ENCODE measurements at places on chromosomes 3 and 15. TPM values are rescaled to one million over a fixed set of nuclear protein-coding genes. Genes with fewer than 3 reads are reported as not detected.

- H3K4me3 ChIP-seq = no peak overlapping the region
- H3K27me3 ChIP-seq = no peaks in the 10 kb centered on the region
- no peak for DNase-seq
- H3K4me1 ChIP-seq = peaks cover 14% of the 10 kb centered on the region
- H3K36me3 ChIP-seq = peaks cover 31% of the 10 kb centered on the region
- no peak overlapping the region for H3K27ac ChIP-seq
Observed at GRCh38 chr3:66372681-66373350, 128.0 kb downstream of the LRIG1 start.

- no peaks in the 10 kb centered on the region for H3K36me3 ChIP-seq
- H3K4me1 ChIP-seq = no peaks in the 10 kb centered on the region
- no peak for DNase-seq
- no peak overlapping the region for H3K4me3 ChIP-seq
Observed at GRCh38 chr15:83193721-83194120, 13.9 kb downstream of the HDGFL3 start.

- no peaks in the 10 kb centered on the region for H3K27me3 ChIP-seq
- no peak for DNase-seq
- H3K4me1 ChIP-seq = no peaks in the 10 kb centered on the region
- no peaks in the 10 kb centered on the region for H3K36me3 ChIP-seq
- no peak overlapping the region for H3K27ac ChIP-seq
Observed at GRCh38 chr3:155282385-155283091, 10.9 kb downstream of the STRIT1 start.

GNAT1 gene
- total RNA-seq = not detected

GRCh38 chr15:31158858-31159569 lies 57.5 kb upstream of the TRPM1 start:
- no peak overlapping the region for H3K27ac ChIP-seq
- no peak overlapping the region for H3K4me3 ChIP-seq
- H3K36me3 ChIP-seq = no peaks in the 10 kb centered on the region
- H3K27me3 ChIP-seq = no peaks in the 10 kb centered on the region
- no peaks in the 10 kb centered on the region for H3K4me1 ChIP-seq

DNA sequence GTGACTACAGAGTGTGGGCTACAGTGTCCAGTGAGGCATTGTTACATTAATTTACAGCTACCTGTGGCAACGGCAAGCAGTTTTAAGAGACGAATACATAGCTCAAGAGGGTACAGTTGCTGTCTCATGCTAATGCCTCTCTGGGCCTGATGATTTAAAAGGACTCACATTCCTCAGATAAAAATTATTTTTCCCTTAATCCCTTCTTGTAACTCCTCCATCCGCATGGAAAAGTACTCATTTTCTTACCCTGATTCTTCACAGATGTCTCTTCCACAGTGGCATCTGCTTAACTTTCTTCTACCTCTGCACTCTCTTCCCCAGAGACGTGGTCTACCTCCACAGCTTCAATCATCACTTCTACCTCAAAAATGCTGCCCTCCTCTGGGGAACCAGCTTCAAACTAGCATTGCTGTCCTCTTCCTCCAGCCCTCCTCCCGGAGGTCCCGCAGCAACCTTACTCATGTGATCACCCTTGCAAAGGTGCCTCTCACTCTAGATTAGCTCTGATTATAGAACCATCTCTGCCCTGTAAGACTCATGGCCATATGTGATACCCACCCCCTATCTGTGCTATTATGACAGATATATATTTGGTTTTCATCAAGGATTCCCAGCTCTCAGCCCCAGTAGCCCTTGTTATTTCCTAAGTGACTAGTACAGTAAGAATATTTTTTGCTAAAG lies 21.4 kb upstream of the ABHD17C start:
- no peak overlapping the region for H3K27ac ChIP-seq
- H3K27me3 ChIP-seq = peaks cover 3% of the 10 kb centered on the region
- H3K36me3 ChIP-seq = no peaks in the 10 kb centered on the region
- no peak overlapping the region for H3K4me3 ChIP-seq
- DNase-seq = no peak
